ENCODE measurements at places on chromosomes 6 and 20.

DNA sequence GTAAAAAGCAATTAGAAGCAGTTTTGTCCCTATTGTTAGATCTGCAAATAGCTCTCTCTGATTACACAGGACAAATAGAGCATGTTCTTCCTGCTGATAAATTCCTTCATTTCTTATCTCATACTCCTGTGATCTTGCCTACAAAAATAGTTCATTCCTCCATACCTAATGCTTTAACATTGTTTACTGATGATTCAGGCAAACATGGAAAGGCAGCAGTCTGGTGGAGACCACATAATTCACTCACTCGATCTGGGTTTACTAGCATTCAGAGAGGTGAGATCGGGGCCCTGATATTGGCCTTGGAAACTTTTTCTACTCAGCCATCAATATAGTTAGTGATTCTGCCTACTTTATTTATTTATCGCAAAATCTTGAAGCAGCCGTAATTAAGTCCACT, 20.2 kb downstream of the HLA-DPA1 start:
- no peak for DNase-seq

DNA sequence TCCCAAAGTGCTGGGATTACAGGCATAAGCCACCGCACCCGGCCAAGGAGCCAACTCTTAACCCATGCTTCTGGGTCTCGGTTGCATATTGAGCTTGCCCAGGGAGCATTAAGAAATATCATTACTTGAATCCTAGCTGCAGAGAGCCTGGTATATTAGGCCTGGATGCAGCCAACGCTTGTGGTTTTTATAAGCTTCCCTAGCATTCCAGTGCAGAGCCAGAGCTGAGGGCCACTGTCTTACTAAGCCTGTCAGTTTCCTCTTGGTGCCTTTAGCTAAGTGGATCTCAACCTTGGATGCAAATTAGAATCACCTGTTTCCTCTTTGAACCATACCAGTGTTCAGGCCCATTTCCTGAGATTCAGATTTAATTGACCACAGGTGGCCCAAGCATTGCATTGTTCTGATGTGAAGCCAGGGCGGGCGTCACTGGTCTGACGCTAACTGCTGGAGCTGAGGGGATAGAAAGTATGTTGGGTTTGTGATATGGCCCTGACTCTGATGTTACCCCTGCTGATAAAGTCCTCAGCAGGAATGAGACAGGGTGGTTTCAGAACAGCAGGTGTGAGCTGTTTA, 76.3 kb downstream of the BTBD3 start:
- no peak for DNase-seq

DNA sequence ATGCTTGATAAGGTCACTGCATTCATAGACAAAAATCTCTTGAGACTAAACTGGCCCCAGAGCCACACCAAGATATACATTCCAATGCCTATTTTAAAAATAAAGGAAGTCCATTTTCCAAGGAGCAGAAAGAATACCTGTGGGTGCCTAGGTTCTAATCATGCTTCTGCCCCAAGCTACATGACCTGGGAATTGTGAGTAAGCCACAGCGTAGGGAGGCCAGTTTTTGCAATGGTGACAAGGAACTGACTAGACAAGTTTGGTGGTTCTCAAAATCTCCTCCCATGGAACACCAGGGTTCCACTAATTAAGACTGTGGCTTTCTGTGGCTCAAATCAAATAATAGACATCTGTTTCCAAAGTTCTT, 83.3 kb downstream of the GMDS start:
- DNase-seq, result no peak

- DNase-seq, result no peak
These were observed at the start of gene VGLL2 for GRCh38 chr6:117265410-117266256. TSS of gene VGLL2 (plus strand) at chr6:117265558. CDS start at chr6:117265764, 206 bp downstream.

DNA sequence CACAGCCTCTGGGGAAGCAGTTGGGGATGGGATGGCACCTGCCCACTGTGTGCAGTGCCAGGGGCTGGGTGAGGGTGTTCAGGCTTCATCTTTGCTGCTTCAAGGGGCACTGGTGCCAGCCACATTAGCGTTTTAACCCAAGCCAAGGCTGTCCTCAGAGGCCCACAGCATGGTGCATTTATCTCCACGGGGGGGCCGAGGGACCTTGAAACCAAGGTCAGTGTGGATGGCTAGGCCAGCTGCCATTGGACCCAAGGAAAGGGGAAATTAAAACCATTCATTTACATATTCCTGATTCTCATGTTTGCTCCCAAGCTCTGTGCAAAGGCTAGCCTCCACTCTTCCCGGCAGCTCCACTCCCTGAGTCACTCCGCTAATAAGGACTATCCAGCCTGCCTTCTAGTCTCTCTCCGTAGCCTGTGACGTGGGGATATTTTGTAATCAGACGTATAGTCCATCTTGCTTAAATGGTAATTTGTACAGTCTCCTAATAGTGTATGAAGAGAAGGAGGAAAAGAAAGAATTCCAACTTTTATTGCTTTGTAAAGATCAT, 197.1 kb downstream of the CDH4 start:
- DNase-seq, result no peak

- DNase-seq, result no peak
These were observed 18.6 kb downstream of the ARMC12 start for GRCh38 chr6:35755278-35755924.

DNA sequence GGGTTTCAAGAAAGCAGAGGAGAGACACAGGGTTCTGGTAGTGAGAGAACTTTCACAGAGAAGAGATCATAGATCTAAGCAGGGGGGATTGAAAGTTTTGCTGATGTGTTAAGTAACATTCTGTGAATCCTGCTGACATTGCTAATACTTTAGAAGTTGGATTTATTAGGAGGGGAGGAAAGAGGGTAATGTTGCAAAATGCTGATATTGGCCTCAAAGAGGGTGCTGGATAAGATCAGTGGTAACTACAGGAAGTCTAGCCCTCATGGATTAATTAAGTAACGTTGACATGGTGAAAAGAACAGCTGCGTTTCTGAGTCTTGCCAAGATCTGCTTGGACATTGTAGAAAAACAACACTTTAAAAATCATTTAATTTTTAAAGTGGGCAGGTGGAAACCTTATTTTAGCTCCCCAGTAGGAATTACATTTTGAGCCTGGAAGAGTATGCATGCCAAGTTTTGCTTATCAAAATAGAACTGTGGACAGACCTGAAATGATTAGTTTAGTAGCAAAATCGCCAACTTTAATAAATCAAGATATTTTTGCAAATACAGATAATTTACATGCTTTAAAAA, 606.0 kb upstream of the HTR1E start:
- DNase-seq, result no peak

DNA sequence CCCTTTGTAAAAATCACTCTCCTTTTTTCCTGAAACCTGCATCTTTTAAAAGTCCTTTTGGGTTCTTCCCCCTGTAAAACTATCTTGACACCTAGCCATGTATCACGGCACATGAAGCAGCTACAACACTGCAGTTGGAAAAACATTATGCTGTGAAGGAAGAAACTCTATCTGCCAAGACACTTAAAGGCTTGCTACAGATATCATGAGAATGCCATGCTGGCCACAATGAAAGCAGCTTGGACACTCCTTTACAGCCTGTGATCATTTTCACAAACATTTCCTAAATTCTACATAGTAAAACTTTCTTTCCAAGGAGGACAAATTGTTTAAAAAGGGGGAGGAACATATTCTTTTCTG, 31.8 kb downstream of the CNKSR3 start:
- DNase-seq, result no peak

DNA sequence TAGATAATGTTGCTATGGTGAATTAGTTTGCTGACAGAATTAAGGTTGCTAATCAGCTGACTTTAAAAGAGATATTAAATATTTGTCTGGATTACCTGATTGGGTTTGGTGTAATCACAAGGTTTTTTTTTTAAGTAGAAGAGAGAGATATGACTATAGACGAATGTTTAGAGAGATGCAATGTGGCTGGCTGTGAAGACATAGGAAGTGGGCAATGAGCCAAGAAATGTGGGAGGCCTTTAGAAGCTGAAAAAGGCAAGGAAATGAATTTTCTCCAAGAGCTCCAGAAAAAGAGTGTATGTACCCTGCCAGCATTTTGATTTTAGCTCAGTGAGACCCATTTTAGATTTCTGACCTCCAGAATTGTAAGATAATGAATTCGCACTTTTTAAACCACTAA, 598.3 kb downstream of the PKHD1 start:
- no peak for DNase-seq

DNA sequence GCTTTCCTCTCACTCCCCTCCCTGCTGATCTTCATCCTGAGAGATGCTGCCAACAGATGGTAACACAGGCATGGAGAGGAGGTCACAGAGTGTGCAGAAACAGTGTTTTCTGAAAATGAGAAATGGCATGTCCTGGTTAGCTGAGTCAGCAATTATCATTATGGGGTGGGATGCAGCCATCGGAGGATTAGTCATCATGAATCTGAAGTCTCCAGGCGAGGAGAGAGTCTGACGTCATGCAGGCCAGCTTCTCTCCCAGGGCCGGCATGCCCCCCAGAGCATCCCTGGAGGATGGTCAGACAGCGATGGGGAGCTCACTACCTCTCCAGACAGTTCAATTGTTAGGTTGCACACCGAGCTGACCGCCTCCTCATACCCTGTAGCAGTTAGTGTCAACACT, 4.7 kb upstream of the GTSF1L start:
- DNase-seq, result no peak

GRCh38 chr6:100447081-100447899, 17.4 kb downstream of the SIM1 start:
- no peak for DNase-seq

GRCh38 chr6:15574486-15574885, 88.3 kb downstream of the DTNBP1 start:
- no peak for DNase-seq

DNA sequence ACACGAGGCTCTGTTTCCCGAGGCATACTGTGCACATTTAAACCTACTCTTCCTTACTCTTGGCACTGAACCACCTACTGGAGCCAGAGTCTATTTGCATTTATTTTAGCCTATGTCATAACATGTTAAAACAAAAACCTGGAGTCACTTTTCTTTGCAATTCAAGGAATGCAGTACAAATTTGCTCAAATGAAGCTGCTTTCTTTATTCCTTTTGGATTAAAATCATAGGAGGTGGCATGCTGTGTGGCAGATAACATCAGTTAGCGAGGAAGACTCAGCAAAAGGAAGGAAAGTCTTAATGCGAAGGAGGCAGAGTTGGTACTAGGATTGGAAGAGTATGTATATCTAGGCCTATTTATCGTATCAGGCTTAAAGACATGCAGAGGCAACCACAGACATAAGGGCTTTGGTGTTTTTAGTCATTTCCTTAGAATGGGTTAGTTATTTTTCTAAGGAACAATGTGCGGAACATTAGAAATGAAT, 92.9 kb downstream of the SAMD3 start:
- DNase-seq, result no peak

- DNase-seq, result no peak
These were observed 2.4 kb downstream of the ADGRG6 start for GRCh38 chr6:142304241-142304640.

- no peak for DNase-seq
These were observed 18.6 kb downstream of the FYN start for GRCh38 chr6:111854683-111855082.

GRCh38 chr20:1273366-1273765, 7.3 kb downstream of the SNPH start:
- no peak for DNase-seq

DNA sequence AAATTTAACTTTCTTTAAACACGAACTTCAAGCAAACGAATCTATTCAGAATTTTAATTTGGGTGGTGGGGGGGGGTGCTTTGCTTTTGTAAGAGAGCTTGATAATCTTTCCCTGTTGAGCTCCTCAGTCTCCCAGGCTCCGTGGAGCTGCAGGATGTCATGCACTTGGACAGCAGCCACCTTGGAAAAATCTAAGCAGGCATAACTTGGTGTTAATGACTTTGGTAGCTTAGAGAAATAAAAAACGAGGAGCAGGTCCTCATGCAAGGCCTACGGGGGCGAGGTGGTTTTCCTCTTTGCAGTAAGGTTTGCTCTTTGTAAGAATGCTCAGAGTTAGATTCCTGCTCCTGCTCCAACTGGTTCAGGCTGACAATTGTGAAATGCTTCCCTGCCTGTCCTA, 102.3 kb downstream of the EDN1 start:
- DNase-seq, result no peak

- no peak for DNase-seq
These were observed 191.0 kb downstream of the TBXT start for GRCh38 chr6:165976684-165977083.

GRCh38 chr6:68738039-68738438, 103.0 kb downstream of the ADGRB3 start:
- DNase-seq, result no peak

DNA sequence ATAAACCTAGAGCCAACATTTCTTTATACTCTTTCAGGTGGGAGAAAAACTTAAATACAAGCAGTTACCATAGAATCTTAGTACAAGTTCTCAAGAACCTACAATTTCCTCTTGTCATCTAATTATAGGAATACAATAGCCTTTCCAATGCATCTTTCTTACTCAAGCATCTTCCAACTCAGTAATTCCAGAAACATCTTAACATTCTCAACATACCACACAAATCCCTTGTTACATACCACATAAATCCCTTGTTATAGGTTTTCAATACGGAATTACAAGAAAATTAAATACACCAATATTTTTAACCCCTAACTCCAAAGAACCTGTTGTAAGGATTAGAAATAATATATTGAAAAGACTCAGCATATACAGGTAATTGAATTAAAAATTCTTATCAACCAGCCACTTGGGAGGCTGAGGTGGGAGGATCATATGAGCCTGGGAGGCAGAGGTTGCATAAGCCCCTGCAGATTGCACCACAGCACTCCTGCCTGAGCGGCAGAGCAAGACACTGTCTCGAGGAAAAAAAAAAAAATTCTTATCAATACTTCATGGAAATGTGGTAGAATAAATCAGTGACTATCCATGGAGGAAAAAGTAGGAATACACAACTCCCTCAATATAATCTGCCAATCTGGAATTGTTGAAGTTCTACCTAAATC, 127.5 kb upstream of the CCDC28A start:
- DNase-seq, result no peak

DNA sequence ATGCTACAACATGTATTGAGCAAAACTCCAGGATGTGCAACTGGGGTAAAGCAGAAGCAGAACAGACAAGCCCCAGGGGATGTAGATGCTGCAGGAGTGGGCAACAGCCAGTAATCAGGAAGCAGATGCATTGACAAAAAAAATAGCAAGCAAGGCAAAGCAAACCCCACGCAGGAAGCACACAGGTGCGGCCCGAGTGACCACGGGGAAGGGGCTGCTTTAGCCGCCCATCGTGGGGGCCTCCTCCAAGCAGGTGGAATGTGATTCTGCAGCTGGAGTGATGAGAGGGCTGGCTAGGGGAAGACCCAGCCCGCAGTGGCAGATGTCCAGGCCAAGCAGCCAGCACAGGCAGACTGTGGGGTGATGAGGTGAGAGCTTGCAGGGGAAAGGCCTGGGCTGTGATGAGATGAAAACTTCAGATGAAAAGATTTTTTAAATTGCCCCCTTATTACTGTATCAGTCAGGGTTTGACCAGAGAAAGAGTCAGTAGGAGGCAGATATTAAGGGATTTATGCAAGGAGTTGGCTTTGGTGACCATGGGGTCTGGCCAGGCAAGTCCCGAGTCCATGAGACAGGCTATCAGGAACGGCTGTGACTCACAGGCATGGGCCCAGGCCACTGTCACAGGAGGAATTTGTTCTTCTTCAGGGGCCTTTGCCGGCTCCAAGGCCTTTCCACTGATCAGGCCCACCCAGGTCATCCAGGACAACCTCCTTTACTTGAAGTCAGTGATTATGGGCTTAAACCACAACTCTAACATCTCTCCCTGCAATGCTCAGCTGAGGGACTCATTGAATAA, 207.6 kb downstream of the ANKRD60 start:
- no peak for DNase-seq

- no peak for DNase-seq
These were observed 46.7 kb upstream of the IRF4 start for GRCh38 chr6:344816-345340.
